ENCODE measurements at places on chromosomes 3 and 15. TPM values are rescaled to one million over a fixed set of nuclear protein-coding genes. Genes with fewer than 3 reads are reported as not detected.

TRIM42 gene
- total RNA-seq, result not detected

BFSP2 gene
- total RNA-seq, result 0.96 TPM

VIPR1 gene
- 3.7 TPM for total RNA-seq

SPG21 gene
- 118 TPM for total RNA-seq

TP53BP1 gene
- total RNA-seq, result 34.8 TPM

CHRD gene
- under 0.01 TPM for total RNA-seq

SPATA12 gene
- 0.48 TPM for total RNA-seq

CACNA2D2 gene
- total RNA-seq, result 0.55 TPM

TM6SF1 gene
- total RNA-seq, result 17.4 TPM

ENTPD3 gene
- 0.21 TPM for total RNA-seq

NR1I2 gene
- total RNA-seq, result 0.14 TPM

IRAK2 gene
- 65.5 TPM for total RNA-seq

ADGRG7 gene
- total RNA-seq, result not detected

KLHL6 gene
- not detected for total RNA-seq

ECE2 gene
- not detected for total RNA-seq

GOLGA8R gene
- total RNA-seq, result 1.0 TPM

- DNase-seq, result no peak
Observed at GRCh38 chr3:20137647-20138046, 48.4 kb downstream of the SGO1 start.

DNA sequence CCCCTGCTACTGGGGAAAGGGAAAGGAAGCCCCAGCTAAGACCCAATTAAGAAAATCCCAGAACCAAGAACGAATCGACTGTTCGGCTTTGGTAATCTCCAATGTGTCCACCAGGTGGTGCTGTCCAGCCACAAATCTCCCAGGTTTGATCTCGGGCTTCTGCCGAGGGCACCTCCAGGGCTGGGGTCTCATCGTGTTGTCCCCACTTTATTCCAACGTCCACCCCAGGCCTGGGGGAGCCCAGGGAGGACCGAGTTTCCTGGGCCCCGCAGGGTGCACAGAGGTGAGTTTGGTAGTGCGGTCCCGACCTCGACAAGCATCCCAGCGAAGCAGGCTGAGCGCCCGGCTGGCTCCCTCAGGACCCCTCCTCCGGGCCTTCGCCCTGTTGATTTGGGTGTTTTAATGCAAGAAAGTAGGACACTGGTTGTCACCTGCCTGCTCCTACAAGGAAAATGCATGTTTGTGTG is 185.1 kb downstream of the GOLGA6L6 start:
- DNase-seq, result no peak

- peak; percentile 1 for DNase-seq
Observed at GRCh38 chr3:87733671-87734367, 325.0 kb downstream of the CGGBP1 start.

- DNase-seq, result no peak
Observed at GRCh38 chr3:65170390-65171042, 482.7 kb upstream of the ADAMTS9 start.

DNA sequence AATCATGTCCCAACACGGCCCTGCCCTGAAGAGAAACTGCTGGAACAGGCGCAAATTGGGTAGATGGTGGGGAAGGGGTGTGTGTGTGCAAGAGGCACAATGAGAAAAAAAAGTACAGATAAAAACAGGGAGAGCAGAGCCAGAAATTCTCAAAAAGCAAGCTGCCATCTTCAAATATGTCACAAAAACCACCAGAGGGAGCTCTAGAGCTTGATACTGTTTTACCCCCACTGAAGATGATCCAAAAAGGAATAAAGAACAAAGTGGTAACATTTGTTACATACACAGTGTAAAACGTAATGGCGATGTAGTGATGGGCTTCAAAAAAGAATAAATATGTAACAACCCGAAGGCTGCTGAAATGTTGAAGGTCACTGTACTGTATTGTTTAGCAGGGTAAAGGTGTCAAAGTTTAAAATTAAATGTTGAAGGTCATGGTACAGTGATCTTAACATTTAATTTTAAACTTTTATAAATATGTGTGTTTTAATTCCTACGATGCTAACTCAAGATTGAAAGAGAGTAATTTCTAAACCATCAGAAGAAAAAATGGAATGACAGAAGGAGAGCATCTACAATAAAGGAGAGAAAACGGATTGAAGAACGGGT is 6.0 kb downstream of the SNRPA1 start:
- DNase-seq, result peak; percentile 23

GRCh38 chr3:123660900-123661299 is 76.0 kb upstream of the HACD2 start:
- peak; percentile 88 for DNase-seq

GRCh38 chr3:141255846-141256261 is 24.2 kb downstream of the PXYLP1 start:
- DNase-seq, result no peak

GRCh38 chr15:63363292-63363691 is 18.4 kb downstream of the CA12 start:
- DNase-seq, result no peak

- no peak for DNase-seq
Observed at GRCh38 chr3:68306571-68306970, 625.8 kb downstream of the TAFA4 start.

- DNase-seq, result no peak
Observed at GRCh38 chr3:119662604-119663373, 2.4 kb upstream of the POPDC2 start.

GRCh38 chr3:9780458-9780812 is 10.7 kb upstream of the CAMK1 start:
- no peak for DNase-seq

DNA sequence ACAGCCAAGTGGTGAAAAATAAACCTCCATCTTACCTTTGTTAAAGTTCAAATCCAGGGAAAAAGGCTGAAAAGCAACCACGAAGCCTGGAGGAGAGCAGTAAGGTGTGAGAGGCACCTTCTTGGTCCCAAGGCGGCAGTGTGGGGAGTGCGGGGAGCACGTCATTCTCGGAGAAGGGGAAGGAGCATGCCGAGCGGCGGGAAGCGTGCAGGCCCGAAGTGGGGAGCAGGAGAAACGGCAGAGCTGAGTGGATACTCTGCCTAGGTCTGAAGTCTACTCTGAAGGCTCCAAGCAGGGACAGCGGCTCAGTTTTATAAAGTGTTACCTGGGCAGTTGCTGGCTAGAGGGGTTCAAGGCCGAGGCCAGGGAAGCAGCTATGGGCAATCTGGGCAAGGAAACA is 96.9 kb downstream of the RYK start:
- DNase-seq, result no peak

- DNase-seq, result no peak
Observed at GRCh38 chr15:43975326-43975725, 148.5 kb downstream of the WDR76 start.

- DNase-seq, result no peak
Observed at GRCh38 chr15:83250781-83251180, 33.7 kb downstream of the BNC1 start.

GRCh38 chr15:55279746-55280351 is 9.8 kb downstream of the RAB27A start:
- DNase-seq, result peak; percentile 90

DNA sequence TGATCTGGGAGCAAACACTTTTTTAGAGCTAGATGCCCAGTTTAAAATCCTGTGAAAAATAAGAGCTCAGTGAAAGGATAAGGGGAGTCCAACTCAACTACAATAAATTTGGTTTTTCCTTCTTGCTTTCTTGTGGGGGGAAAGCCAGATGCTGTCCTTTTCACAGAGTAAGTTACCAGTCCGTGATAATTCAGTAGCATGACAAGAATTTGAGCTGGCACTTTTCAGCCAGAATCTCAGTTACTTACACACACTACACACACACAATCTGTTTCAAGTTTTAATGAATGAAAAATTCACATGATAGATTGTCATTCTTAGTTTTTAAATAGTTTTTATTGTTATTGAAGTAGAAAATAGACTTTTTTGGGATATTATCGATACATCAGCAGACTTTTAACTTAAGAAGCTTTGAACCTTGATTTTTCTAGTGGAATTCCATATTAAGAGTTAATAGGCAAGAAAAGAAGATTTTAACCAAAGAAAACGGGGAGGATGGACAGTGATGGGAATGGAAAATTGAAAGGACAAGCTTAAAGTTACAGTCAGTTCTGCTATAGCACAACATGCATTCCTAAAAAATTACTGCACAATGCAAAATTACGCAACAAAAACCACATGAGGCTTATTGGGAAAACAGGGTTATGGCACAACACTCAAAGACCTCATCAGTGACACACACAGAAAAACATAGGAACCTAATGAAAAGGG is 47.0 kb downstream of the PSMD6 start:
- DNase-seq, result no peak

GRCh38 chr3:7285505-7285904 is 424.6 kb downstream of the GRM7 start:
- no peak for DNase-seq

GRCh38 chr15:29139540-29140459 is 129.8 kb downstream of the NSMCE3 start:
- no peak for DNase-seq

GRCh38 chr15:95591886-95592285 is 738.6 kb upstream of the NR2F2 start:
- no peak for DNase-seq

- DNase-seq, result no peak
Observed at GRCh38 chr3:63876260-63876659, 12.6 kb downstream of the ATXN7 start.

DNA sequence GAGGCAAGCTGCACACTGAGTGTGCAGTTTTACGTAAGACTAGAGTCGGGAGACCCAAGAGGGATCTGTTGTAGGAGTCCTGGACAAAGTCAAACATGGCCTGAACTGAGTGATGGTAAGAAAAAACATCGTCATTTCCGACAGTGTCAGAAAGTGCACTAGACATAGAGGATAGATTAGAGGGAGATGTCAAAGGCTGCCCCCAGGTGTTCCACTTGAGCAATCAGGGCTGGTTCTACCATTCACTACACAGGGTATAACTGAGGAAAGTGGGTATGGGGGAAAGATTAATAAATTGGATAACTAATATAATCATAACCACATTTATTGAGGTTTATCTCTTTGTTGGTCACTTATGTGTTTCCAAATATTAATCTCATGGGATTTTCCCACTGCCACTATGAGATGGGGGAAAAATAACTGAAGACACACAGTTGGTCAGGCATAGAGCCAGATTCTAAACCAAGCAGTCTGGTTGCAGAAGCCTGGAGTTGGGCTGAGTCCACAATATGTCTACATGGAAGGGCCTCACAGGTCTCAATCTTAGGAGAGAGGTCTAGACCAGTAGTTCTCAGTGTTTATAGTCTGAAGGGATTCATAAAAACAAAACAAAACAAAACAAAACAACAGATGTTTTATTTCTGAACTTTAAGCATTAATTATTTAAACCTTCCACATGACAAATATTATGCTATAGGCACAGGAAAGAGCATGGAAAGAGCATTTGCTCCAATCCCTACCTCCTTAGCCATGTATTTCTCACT is 766.5 kb downstream of the NTRK3 start:
- no peak for DNase-seq

DNA sequence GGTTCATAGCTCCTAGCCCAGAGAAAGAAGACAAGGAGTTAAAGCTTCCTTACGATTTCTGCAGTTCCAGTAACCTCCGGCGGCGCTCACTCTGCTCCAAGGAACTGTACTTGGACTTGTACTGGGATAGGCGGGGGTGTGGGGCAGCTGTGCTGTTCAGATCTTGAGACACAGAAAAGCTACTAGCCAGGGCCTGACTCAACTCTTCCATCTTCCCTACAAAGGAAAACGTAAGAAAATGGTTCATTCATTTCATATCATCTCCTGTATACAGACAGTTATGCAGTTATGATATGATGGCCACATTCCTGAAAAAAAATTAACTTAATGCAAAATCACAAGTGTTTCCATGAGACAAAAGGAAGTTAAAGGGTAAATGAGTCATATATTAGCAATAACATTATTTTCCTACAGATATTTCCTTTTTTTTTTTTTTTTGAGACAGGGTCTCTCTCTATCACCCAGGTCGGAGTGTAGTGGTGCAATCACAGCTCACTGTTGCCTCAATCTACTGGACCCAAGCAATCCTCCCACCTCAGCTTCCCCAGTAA is 4.6 kb downstream of the SNUPN start:
- no peak for DNase-seq

DNA sequence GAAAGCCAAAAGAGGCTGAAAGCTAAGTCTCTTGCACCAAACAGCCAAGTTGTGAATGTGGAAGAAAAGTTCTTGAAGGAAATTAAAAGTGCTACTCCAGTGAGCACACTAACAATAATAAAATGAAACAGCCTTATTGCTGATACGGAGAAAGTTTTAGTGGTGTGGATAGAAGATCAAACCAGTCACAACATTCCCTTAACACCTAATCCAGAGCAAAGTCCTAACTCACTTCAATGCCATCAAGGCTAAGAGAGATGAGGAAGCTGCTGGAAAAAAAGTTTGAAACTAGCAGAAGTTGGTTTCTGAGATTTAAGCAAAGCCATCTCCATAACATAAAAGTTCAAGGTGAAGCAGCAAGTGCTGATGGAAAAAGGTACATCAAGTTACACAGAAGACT is 288.8 kb upstream of the RARB start:
- no peak for DNase-seq

- DNase-seq, result no peak
Observed at GRCh38 chr3:113673593-113673992, 22.8 kb downstream of the USF3 start.

DNA sequence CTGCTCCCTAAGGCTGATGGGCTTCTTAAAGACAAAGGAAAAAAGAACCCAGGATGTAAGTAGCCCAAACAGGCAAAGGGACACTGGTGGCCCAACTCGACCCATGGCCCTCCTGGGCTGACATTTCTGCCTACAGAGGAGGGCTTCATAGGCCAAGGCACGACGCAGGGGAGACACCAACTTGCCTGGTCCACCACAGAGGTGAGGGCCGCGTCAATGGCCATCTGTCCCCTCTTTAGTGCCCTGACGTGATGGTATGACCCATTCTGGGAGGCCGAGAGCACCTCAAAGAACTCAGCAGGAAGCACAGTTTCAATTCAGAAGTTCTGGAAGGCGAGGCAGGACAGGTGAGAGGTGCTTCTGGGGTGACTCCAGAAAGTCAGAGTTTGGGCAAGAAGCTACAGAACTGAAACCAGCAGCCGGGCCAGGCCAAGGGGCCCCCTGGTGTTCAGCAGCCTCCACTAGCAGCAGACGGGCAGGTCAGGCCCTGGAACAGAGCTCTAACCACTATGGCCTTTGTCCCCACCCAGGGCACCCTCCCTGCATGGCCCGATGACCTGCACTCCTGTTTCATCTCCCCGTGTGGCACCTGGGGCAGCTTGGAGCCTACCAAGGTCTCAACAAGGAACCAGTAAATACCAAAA is 45.1 kb downstream of the HMCES start:
- no peak for DNase-seq

- DNase-seq, result no peak
Observed at GRCh38 chr3:81891055-81891895, 129.8 kb upstream of the GBE1 start.

DNA sequence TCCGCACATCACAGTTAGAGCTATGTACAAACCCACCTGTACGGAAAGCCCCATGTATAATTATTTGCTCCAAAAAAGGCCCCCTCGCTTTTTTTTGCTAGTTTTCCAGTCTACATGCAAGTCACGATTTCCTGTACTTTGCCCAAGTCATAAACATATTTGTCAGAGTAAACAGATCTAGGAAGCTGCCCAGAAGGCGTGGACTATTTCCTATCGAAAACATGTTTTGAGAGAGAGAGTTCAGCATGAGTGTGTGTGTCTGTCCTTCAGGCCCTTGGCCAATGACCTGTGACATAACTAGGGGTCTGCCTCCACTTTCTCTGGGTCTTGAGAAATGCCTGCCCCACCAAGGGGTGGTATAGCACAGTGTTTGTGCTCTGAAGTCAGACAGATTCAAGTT is 72.7 kb upstream of the HACD2 start:
- DNase-seq, result no peak

GRCh38 chr3:116018646-116019045 is 395.3 kb downstream of the GAP43 start:
- no peak for DNase-seq

- DNase-seq, result no peak
Observed at GRCh38 chr15:66404532-66404931, 17.8 kb downstream of the MAP2K1 start.
